ENCODE measurements at places on chromosomes 16 and 17. TPM values are rescaled to one million over a fixed set of nuclear protein-coding genes. Genes with fewer than 3 reads are reported as not detected.

- peak overlapping the region; percentile 76 for H3K27ac ChIP-seq
- H3K27me3 ChIP-seq = no peaks in the 10 kb centered on the region
- peak overlapping the region; percentile 57 for H3K4me3 ChIP-seq
- peaks cover 48% of the 10 kb centered on the region for H3K4me1 ChIP-seq
Observed at GRCh38 chr16:2155977-2156848, 631 bp downstream of the TRAF7 start.

DNA sequence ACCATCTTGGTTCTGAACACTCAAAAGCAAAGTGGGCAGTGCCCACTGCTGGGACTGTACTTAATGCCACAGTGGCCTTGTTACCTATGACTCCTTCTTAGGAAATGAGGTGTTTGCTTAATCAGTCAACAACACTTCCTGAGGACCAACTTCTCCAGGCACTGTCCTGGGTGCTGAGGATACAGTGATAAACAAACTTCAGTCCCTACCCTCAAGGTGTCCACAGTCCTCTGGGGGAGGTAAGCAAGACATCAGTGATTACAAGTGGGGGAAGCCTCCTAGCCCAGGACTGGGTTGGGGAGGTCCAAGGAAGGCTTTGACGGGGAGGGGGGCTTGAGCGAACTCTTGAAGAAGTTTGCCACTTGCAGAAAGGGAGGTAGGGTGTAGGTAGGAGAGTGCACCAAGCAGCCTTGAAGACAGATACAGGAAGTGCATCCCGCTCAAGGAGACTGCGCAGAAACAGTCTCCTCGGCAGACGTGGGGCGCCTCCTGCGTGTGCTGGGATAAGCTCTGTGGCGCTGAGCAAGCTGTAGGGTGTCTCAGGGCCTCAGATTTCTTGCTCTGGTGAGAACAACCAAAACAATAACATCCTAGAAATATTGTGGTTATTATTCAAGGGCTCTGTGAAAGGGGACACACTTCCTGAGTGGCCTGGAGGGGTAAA, 2.6 kb upstream of the ABCC3 start:
- H3K4me3 ChIP-seq = no peak overlapping the region
- no peak overlapping the region for H3K27ac ChIP-seq
- H3K27me3 ChIP-seq = peaks cover 24% of the 10 kb centered on the region
- no peaks in the 10 kb centered on the region for H3K36me3 ChIP-seq

GRCh38 chr16:87598431-87598830, 3.9 kb upstream of the JPH3 start:
- peaks cover 65% of the 10 kb centered on the region for H3K27me3 ChIP-seq
- H3K27ac ChIP-seq = no peak overlapping the region
- no peaks in the 10 kb centered on the region for H3K36me3 ChIP-seq

DNA sequence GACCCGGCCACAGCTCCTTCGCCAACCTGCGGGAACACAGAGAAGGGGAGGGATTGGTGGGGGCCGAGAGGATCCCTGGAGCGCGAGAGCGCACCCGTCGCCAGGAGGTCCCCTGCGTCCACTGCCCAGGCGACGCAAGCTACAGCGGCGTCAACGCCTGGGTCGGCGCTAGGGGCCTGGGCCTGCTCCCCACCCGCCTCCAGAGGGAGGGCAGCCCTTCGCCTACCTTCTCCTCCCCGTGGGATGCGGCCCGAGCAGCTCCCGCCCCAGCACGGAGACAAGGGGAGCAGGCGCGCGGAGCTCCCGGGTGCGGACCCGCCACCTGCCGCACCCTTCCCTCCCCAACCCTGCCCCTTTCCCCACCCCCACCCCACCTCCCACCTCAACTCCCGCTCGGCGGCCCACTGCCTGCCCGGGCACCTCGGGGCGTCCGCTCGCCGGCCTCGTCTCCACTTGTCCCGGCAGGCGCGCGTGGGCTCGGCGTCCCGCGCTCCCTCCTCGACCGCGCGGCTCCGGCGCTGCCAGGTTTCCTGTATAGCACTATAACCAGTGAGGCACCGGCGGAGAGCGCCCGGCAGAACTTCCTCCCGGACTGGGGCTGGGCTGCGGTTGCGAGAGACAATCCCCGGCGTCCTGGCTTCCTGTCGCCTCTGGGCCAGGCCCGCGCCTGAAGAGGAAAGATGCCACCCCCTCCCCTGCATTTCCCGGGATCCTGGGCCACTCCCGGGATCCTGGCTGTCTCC, 119.1 kb upstream of the SMURF2 start:
- DNase-seq = no peak
- no peaks in the 10 kb centered on the region for H3K36me3 ChIP-seq
- peak overlapping the region; percentile 33 for H3K27ac ChIP-seq
- H3K27me3 ChIP-seq = peaks cover 10% of the 10 kb centered on the region
- peak overlapping the region; percentile 47 for H3K4me3 ChIP-seq
- peaks cover 10% of the 10 kb centered on the region for H3K4me1 ChIP-seq

DNA sequence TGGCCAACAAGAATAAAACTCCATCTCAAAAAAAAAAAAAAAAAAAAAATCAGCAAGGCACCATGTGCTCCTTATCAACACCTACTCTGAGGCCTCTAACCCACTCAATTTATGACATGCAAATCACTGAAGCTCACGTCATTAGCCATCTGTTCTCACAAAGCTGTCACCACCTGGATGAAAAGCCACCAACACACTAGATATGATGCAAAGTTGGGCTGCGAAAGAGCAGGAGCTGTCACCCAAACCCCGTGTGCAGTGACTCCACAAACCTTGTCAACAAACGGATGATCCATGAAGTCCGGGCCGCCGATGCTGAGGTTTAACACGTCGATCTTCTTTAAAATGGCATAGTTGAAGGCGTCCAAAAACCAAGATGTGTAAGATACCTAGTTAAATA, 25.3 kb downstream of the MBTPS1 start:
- H3K36me3 ChIP-seq = peaks cover 99% of the 10 kb centered on the region
- no peak for DNase-seq
- no peak overlapping the region for H3K27ac ChIP-seq
- H3K4me1 ChIP-seq = no peaks in the 10 kb centered on the region

ERN1 gene
- 16.7 TPM for total RNA-seq
